Colonic mucosa (tissue), 4 donors: ENCODE measurements at places on chromosomes 7 and 10.

DNA sequence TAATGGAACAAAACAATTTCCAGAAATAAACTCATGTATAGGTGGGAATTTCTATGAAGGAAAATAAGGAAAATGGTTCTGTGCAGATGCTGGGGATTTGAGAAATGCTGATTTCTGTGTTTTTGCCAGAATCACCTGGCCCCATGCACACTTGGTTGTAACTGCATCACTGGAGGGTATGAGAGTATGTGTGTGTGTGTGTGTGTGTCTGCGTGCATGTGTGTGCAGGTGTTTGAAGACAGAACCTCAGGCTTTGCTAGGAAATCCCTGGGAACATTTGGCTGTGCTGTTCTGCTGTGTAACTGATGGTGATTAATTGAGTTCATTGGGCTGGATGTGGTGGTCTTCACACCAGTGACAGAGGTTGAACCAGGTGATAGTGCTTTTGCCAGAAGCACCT is 141.6 kb downstream of the CAMK1D start:
- DNase-seq, result no peak

DNA sequence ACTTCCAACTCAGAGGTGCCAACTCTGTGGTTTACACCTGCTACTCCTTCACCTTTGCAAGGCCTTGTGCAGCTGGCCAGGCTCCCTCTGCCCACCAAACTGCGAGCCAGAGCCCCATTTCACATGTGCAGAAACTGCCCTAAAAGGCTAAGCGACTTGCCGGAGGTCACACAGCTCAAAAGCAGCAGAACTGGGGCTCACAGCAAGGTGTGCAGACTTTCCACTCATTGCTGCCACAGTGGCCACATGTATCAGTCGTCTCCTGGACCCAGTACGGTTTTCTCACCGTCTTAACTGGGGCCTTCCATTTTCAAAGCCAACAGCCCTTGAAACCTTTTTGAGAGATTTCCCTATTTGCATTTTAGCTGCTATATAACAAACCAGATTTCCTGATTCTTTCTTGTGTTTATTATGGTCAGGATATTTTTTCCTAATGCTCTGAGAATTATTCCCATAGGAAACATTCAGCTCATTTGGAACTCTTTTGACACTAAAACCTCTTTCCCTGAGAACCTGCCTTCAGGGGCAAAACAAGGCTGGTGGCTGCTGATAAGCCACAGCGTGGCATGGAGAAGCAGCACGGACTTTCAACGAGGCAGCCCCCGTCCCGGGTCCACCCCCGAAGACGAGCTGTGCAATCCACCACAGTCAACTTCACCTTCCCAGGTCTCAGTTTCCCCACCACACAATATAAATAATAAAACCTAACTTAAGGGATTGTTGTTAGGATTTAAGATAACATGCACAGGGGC is 29.9 kb downstream of the SORBS1 start:
- no peak for DNase-seq

DNA sequence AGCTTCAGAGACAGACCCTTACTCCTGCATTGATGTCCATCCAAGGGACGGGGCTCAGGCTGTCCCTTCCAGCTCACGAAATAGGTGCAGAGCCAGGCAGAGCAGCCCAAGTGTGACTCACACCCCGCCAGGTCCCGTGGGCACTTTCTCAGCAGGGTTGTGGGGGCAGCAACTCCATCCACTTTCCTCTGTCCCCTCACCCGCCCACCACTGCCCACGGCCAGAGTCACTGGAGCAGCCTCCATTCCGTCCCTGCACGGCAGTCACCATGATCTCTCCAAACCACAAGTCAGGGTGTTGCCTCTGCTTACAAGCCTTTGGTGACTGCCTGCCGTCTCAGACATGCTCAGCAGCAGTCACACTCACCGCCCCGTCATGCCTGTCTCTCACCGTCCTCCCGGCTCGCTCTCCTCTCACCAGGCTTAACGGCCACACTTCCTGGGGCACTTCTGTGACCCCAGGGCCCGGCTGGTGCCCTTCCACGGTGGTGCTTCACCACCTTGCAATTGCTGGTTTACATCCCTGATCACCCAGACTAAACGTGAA is 39.3 kb downstream of the CALML3 start:
- no peak for DNase-seq

GRCh38 chr10:75814014-75814413 is 382.6 kb downstream of the LRMDA start:
- DNase-seq, result no peak

DNA sequence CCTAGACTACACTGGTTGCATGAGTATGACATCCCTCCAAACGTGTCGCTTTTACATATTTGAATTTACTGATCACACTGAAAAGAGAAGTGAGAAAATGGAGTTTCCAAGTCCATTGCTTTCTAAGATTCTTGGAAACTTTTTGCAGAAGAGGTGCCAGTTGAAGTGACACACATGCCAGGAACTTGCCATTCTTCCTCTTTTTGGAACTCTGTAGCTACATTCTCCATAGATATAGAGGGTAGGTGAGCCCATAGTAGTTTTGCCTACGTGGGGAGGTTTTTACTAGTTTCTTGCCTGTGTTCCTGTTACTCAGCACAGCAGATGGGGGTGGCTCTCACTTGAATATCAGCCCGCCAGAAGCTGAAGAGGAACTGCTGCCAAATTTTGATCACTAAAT is 286.6 kb upstream of the NRP1 start:
- DNase-seq, result no peak

DNA sequence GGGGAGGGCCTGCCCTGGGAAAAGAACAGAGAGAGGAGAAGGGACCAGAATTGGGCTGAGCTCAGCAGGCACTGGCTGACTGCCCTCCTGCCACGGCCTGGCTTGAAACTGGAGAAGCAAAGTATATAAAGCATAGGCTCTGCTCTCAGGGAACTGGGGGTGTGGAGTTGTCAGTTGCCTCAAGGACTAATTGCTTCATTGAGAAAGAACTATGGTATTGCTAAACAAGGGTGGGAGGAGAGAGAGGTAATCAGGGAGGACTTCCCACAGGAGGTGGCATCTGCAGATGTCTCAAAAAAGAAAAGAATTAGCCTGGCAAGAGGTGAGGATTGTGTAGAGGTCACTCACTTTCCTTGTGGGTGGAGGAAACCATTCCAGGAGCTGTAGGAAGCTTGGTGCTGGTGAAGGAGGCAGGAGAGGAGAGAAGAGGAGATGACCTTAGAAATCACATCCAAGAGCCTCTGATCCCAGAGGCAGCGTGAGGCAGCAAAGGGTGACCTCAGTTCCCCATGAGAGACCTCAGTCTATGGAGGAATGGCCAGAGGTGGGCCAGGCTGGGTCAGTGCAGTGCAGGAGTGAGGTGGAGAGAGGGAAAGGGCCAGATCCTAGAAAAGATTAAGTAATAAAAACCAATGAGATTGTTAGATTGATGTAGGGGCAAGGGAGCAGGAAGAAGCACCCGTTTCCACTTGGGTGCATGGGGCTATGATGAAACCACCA is 2.4 kb downstream of the PILRB start:
- DNase-seq, result no peak

DNA sequence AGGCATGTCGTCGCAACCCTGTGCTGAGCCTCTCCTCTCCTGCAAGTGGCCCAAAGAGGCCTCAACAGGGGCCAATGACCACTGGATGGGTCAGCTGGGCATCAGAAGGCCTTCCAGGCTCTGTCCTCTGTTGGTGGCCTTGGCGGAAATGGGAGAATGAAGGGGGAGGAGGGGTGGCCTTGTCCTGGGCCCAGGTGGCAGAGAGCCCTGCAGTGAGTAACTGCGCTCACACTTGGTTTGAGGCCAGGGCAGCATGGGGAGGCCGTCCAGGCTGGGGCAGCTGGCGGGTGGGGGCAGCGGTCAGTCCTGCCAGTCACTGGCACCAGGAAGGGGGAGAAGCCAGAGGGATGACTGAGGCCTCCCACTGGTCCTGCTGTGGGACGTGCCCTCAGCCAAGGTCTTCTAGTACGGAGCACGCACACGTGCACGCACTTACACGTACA is 59.8 kb downstream of the LHPP start:
- no peak for DNase-seq

DNA sequence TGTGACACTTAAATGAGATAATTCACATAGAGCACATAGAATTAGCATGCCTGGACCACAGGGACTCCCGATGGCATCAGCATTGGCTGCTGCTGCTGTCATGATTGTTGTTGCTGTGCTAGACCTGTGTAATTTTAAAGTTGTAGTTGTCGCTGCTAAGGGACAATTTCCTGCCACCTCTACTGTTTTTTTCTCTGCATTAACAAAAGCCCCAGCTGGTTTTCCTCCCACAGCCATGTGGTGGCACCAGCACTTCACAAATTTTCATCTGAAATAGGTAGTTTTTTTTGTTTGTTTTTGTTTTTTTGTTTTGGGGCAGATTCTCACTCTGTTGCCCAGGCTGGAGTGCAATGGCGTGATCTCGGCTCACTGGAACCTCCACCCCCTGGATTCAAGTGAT is 25.4 kb upstream of the PRXL2A start:
- peak; percentile 40 for DNase-seq

DNA sequence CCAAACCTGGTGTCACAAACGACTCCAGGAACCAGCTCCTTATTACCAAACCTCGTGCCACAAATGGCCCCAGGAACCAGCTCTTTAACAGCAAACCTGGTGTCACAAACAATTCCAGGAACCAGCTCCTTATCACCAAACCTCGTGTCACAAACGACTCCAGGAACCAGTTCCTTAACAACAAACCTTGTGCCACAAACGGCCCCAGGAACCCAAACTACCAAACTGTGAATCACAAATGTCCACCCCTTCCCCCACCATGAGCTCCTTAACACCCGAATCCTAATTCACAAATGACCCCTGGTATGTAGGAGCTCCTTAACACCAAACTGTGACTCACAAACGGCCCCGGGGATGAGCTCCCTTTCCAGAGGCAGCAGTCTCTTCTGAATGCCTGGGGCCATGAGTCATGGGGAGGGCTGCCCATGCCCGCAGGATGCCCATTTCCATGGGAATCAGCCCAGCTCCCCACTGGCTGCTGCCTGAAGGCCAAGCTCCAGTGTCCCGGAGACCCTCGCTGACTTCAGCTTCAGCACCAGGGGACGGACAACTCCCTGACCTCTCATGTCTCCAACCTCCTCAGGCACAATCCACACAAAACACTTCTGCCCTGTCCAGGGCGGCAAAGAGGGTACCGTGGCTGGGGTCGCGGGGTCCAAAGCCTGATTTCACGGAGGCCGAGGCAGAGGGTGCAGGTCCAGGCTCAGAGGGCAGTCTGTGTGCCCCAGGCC is 213.1 kb downstream of the ELFN1 start:
- no peak for DNase-seq

- DNase-seq, result no peak
These were observed 5.3 kb upstream of the PILRA start for GRCh38 chr7:100367676-100368613.

- no peak for DNase-seq
These were observed 404.5 kb downstream of the INHBA start for GRCh38 chr7:41298409-41298808.
